ENCODE measurements at places on chromosomes 7 and 10.

GRCh38 chr7:96173781-96174180 is 148.1 kb downstream of the SLC25A13 start:
- no peak for DNase-seq

- DNase-seq, result no peak
Measured at GRCh38 chr10:89645742-89646172, 715 bp upstream of the PANK1 start.

- no peak for DNase-seq
Measured at GRCh38 chr7:89813081-89813480, 341.2 kb upstream of the STEAP1 start.

- DNase-seq, result no peak
Measured at GRCh38 chr7:33885290-33886148, 19.8 kb upstream of the BMPER start.

GRCh38 chr10:109475711-109476421 is 447.4 kb downstream of the XPNPEP1 start:
- no peak for DNase-seq

GRCh38 chr7:70239918-70240317 is 641.6 kb downstream of the AUTS2 start:
- no peak for DNase-seq

DNA sequence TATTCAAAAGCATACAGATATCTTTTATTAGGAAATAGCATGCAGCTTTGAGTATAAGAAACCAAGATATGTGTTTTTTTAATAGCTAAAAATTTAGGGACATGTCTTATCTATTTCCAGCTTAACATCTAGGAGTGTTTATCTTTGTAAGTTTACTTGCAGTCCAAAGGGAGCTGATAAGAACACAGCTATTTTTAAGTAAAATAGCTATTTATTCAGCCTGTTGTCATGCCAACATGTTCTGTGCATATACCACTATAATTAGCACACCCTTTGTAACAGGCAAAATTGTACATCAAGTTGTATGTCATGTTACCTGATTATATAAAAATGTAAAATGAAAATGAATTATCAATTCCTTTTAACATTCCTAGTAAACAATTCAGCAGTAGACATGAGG is 29.6 kb downstream of the FAM133B start:
- no peak for DNase-seq

DNA sequence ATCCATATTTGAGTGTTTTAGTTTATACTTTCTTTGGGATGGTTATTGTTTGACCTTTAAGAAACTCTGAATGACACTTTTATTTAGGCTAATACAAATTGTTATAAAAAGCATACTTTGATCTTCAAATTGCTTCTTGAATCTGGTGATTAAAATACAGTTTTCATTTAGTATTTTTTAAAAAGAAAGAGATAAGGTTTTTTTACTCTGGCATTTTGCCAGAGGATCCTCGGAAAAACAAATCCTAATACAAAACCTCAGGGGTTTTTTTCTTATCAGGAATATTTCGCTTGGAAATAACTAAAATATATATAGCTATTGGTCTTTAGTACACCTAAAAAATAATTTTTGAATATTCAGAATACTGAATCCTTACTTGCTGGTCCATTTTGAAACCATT is 17.0 kb downstream of the MIOS start:
- no peak for DNase-seq

GRCh38 chr10:121791761-121792160 is 136.1 kb downstream of the ATE1 start:
- no peak for DNase-seq

DNA sequence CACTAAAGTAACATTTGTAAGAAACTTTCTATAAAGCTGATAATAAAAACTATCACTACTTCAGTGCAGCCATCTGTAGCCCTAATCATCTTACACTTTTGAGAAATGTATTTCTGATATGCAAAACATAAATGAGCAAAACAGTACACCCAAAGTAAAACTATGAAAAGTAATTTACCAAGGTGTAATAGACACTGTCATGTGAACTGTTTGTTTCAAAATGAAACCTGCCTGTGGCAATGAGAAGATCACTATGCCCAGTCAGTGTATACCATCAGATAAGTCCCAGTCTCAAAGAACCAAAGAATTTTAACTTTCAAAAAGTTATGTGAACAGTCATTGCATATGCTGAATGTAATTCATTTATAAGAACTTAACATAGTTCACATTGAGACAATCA is 398.1 kb downstream of the CDC14C start:
- DNase-seq, result no peak

DNA sequence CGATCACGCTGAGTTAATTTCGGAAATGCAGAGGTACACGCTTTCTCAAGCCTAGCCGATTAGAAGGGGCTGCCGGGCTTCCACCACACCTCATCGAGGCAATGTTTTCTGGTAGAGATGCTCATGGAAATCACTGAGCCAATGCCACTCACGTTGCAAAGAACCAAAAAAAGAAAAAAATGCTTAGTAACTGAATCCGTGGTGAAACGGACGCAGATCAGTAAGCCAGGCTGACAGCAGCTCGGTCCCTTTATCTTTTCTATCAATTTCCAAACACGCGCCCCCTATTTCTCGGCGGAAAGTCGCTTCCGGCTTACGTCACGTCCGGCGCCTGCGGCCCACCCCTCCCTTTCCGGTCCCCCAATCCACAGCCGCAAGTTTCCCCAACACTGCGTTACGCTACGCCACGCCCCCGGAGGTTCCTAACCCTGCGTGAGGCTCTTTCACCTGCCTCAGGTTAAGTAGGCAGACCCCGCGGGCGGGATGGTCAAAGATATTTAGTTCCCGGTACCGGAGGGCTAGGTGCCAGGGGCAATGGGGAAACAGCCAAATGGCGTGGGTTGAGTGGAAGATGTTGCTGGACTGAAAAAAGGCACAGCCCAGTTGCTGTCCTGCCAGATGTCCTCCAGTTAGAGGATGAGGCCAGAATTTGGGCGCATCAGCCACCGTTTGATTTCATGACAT is at the start of gene NSUN6:
Gene NSUN6, minus strand, starts transcription at position 264 of the 684 bp plus-strand sequence. CDS start 384 bp downstream, outside the sequence.
- DNase-seq, result no peak

DNA sequence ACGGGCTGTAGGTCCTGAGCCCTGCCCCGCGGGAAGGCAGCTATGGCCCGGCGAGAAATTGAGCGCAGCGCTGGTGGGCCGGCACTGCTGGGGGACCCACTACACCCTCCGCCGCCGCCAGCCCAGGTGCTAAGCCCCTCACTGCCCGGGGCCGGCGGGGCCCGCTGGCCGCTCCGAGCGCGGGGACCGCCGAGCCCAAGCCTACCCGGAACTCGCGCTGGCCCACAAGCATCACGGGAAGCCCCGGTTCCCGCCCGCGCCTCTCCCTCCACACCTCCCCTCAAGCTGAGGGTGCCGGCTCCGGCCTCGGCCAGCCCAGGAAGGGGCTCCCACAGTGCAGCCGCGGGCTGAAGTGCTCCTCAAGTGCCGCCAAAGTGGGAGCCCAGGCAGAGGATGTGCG is 5.5 kb upstream of the CACUL1 start:
- no peak for DNase-seq
